Cortex of kidney (tissue), 1 donor: ENCODE measurements at places on chromosomes 2 and 18.

GRCh38 chr2:137333386-137334165, 568.2 kb downstream of the THSD7B start:
- no peak for DNase-seq

- DNase-seq: no peak
Measured at GRCh38 chr2:32058130-32058529, 5.2 kb upstream of the SPAST start.

GRCh38 chr2:207423886-207424285, 105.9 kb upstream of the CREB1 start:
- DNase-seq: no peak

DNA sequence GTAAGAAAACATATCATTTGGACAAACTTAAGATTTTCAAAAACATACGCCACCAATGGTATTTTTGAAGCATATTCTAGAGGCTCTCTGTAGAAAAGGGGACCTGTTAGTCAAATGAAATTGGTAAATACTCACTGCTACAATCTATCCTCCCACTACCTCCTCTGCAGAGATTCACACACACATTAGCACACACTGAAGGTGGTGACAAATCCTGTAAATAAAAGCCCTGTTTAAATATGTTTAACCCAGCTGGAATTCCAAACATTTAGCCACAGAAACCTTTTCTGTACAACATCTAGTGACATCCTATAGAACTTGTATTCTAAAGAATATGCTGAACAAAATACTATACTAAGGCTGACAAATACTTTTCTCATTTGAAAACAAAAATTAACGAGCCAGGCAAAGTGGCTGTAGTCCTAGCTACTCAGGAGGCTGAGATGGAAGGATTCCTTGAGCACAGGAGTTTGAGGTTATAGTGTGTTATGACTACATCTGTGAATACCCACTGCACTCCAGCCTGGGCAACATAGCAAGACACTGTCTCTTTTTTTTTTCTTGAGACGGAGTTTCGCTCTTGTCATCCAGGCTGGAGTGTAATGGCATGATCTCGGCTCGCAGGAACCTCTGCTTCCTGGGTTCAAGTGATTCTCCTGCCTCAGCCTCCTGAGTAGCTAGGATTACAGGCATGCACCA, 25.9 kb downstream of the ALS2 start:
- no peak for DNase-seq

DNA sequence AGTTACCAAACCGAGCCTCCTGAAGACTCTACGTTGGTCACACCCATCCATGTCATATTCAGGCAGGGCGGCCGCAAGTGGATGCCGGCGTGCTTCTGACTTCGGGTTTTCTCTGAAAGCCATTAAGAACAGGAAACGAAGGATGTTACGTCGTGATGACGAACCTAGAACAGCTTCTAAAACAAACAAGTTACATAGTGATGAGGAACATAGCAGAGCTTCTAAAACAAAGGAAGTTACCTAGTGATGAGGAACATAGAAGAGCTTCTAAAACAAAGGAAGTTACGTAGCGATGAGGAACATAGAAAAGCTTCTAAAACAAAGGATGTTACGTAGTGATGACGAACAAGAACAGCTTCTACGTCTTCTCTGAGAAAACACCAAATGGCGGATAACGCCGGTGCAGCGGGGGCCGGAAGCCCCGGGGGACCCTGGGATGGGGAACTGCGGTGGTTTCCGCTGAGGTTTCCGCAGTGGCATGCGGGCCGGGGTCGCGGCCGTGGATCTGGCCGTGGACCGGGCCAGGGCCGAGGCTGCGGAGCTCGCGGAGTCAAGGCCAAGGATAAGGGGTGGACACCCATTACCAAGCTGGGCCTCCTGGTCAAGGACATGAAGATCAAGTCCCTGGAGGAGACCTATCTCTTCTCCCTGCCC, 141.1 kb downstream of the SOCS6 start:
- DNase-seq: no peak

DNA sequence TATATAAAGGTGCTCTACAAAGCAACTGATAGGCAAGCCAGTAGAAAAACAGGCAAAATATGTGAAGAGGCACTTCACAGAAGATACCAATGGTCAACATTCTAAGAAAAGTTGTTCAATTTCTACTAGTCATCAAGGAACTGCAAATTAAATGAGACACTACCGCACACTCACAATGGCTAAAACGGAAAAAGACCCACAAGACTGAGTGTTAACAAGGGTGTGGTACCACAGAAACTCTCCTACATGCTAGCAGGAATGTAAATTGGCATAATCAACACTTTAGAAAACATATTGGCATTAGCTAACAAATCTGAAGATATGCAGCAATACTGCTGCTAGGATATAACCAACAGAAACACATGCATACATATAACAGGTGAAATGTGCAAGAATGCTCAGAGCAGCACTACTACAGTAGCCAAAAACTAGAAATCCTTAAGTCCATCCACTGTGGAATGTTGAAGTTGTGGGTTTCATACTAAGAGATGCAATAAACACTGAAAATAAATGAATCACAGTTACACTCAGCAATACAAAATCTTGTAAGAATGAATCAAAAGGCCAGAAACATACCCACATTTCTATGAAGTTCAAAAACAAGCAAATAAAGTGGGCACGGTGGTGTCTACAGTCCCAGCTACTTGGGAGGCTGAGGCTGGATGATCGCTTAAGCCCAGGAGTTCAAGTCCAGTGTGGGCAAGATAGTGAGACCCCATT, 9.2 kb downstream of the RNU4ATAC start:
- DNase-seq: no peak

GRCh38 chr2:57497489-57498096, 549.0 kb upstream of the VRK2 start:
- no peak for DNase-seq

GRCh38 chr2:62339413-62339812, 143.5 kb downstream of the B3GNT2 start:
- no peak for DNase-seq

- no peak for DNase-seq
Measured at GRCh38 chr2:104413890-104414289, 440.0 kb upstream of the POU3F3 start.

DNA sequence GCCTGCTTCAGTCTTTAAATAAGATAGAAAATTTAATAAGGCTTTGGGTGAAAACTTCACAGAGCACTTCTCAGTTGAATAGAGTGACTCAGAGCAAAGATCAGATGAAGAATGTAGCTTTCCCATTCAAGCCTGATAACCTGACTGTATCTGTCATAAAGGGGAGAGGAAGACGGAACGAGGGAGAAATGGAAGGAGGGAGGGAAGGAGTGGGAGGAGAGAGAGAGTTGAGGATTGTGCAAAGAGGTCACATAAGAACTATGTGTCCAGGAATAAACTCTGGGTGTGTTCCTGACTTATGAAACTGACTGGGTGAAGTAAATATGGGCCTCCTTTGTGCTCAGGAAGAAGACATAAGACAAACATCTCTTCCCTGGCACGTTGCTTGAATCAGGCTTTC, 385.5 kb downstream of the LPIN1 start:
- no peak for DNase-seq

- DNase-seq: no peak
Measured at GRCh38 chr2:146503366-146503765, 1341.5 kb upstream of the ACVR2A start.

- no peak for DNase-seq
Measured at GRCh38 chr18:67359873-67360838, 156.4 kb downstream of the DSEL start.

GRCh38 chr2:63663013-63663864, 74.5 kb downstream of the MDH1 start:
- DNase-seq: no peak

GRCh38 chr18:36378205-36378604, 80.7 kb downstream of the FHOD3 start:
- no peak for DNase-seq

DNA sequence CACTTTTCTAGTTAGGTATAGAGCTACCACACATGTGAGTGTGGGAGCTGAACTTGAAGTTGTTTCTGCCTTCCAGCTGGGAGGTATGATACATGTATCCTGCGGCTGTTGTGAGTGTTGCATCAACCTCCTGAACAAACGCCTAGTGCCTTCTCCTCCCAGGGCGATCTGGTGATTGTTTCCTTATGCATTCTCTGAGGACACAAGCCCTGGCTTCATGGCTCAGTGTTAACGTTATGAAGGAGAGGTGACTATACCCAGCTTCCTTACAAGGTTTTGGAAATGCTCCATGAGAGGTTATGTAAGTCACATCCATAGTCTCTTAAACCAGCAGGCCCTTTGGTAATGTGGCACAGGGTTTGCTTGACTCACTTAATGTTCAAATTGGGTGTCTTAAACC, 64.9 kb downstream of the SPRED2 start:
- DNase-seq: no peak

DNA sequence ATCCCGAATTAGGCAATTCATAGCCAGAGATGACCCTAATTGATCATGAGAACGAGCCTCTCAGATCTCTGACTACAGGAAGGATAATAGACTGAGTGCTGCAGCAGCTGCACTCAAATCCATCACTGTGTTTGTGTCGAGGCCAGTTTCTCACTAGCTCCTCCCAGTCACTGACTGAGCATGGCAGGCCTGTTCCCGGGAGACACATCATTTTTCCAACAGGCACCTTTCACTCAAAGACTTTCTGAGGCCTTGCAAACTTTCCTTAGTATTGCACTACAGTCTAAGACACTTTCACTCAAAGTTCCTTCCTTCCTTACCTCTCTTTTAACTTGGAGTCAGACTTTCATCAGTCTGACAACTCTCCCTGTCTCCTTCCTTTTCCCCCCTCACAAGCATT, 13.7 kb downstream of the SOS1 start:
- no peak for DNase-seq

- DNase-seq: no peak
Measured at GRCh38 chr2:192901446-192901845, 706.7 kb upstream of the TMEFF2 start.

GRCh38 chr2:78416625-78417300, 608.7 kb upstream of the REG3G start:
- DNase-seq: no peak

GRCh38 chr2:231515603-231516002, 14.6 kb downstream of the NMUR1 start:
- no peak for DNase-seq

DNA sequence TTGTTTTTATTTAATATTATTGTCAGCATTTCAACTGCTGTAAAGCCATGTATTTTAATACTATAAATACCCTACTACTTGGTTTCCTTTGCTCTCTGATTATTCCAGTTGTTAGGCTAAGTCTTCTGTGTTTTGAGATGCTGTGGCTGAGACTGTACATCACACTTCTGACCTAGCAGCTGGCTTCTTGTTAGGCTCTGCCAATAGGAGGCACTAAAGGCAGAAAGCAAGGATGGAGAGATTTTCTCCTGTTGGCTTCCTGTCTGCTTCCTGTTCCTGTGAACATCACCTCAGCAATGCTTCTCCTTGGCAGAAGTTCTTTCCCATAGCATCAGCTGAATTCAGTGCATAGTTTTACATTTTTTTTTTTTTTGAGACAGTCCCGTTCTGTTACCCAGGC, 68.3 kb upstream of the YPEL5 start:
- DNase-seq: no peak

GRCh38 chr18:28820353-28820752, 643.4 kb upstream of the CDH2 start:
- no peak for DNase-seq

GRCh38 chr2:103338819-103339218, 577.0 kb downstream of the TMEM182 start:
- DNase-seq: no peak

DNA sequence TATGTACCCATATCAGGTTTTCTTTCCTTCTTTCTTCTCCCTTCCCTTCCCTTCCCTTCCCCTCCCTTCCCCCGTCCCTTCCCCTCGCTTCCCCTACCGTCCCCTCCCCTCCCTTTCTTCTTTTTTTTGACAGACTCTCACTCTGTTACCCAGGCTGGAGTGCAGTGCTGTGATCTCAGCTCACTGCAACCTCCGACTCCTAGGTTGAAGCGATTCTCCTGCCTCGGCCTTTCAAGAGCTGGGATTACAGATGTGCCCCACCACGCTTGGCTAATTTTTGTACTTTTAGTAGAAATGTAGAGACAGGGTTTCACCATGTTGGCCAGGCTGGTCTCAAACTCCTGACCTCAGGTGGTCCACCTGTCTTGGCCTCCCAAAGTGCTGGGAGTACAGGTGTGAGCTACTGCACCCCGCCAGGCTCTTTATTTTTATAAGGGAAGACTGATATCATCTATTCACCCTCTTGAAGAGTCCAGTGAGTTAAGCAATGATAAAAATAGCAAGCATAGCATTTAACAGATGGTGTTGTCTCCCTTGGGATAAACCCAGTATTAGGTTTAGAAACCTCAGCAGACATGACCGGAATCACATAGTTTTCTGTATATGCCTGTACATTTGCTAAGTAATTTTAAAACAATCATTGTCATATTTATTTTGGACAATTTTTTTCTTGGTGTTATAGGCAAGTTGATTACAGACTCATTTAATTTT, 888.4 kb downstream of the TRIB2 start:
- DNase-seq: no peak

GRCh38 chr2:119260646-119261492, 37.2 kb downstream of the STEAP3 start:
- DNase-seq: no peak

GRCh38 chr2:230324503-230324902, 2.5 kb upstream of the SP140L start:
- DNase-seq: no peak

- no peak for DNase-seq
Measured at GRCh38 chr2:105400138-105400540, 1.3 kb upstream of the FHL2 start.

GRCh38 chr18:78505851-78506461, 473.7 kb upstream of the SALL3 start:
- DNase-seq: no peak

DNA sequence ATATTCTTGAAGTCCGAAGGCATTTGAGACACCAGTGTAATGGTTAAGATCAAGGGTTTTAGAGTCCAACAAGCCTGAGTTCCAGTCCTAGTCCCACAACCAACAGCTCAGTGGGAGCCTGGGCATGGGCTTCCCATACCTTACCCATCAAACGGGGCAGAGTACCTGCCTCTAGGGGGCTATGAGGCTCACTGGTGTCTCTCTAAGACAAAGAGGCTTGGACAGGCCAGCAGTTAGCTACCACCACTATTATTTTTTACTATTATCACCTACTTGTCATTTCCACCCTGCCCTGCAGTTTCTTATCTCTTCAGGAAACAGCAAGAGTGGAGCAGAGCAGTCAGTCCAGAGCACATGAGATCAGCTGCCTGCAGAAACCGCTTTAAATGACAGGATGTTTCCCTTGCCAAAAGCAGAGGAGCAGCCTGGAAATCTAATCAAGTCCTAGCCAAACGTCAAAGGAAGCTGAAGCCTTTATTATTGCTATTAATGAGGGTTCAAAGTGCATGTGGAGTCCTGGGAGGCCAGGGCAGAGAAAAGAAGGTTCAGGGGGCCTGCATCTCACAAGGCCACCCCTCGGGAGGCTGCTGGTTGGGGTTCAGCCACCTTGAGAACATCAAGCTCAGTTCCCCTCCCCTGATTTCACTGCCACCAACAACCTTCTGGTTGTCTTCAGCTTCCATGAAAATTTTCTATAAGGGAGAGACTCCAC, 66.6 kb downstream of the STPG4 start:
- DNase-seq: no peak

- DNase-seq: no peak
Measured at GRCh38 chr2:197072533-197072932, 146.0 kb upstream of the PGAP1 start.

- no peak for DNase-seq
Measured at GRCh38 chr2:193272011-193272410, 1077.3 kb upstream of the TMEFF2 start.
